ENCODE measurements at places on chromosomes 5 and 9. TPM values are rescaled to one million over a fixed set of nuclear protein-coding genes. Genes with fewer than 3 reads are reported as not detected.
A peak's percentile ranks its signal among the peaks of the same experiment; 100 is the strongest.

DNA sequence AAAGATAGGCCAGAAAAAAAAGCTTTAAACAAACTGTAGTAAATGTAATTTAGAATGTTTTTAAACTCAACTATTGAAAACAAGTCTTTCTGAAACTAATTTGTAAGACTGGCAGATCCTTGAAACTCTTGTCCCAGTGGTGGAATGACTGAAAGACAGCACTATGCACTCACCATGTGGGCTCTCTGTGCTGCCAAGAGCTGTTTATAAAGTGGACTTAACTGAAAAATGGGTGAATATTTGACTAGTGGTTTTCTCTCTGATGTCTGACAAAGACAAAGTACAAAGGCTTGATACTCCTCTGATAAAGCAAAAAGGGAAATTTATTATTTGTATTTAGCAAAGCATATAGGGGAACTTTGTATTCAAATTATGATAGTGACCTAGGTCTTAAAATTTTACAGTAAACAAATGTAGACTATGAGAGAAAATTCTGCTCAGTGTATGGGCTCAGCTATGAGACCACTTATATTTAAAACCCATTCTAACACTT lies 635.4 kb downstream of the NR2F1-AS1 start:
- no peak for DNase-seq

- DNase-seq: no peak
These were observed 2216.6 kb upstream of the WWC1 start for GRCh38 chr5:166074582-166075481.

GRCh38 chr9:133370685-133371084 lies 5.2 kb downstream of the SURF4 start:
- DNase-seq: no peak

GRCh38 chr9:33248606-33249005 lies 8.6 kb downstream of the SPINK4 start:
- no peak for DNase-seq

DNA sequence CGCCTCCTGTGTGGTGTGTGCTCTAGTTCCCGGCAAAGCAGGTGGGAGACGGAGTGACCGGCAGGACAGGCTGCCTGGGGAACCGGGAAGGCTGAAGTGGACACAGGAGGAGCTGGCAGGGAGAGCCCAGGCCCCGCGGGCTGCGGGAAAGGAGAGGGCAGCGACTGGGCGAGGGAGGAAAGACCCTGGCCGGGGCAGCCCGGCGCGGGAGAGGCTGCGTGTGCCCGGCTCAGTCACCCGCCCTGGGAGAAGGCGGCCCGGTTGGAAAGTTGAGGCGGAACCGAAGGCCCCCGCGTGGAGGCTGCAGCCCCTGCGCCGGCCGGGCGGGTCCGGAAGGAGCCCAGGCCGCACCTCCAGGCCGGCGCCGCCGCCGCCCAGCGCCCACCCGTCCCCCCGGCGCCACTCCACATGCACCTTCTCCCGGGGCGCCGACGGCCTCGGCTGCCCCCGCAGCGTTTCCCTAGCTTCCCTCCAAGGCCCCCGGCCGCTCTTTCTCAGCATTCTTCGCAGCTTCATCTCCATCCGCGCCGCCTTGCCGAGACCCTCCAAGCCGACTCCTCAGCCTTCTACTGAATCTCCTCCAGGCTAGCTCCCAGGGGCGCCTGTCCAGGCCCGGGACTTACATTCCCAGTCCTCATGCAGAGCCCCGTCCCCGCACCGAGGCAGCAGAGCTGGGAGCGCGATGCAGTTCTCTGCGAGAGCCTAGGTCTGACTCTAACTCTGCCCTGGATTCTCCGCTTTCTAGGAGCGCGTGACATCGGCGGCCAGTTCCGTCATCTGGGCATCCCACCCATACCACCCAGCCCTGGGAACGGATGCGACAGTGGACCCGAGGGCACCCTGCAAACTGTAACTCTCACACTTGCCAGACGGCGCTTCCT lies 152.0 kb downstream of the ERCC6L2 start:
- DNase-seq: peak; percentile 80

DNA sequence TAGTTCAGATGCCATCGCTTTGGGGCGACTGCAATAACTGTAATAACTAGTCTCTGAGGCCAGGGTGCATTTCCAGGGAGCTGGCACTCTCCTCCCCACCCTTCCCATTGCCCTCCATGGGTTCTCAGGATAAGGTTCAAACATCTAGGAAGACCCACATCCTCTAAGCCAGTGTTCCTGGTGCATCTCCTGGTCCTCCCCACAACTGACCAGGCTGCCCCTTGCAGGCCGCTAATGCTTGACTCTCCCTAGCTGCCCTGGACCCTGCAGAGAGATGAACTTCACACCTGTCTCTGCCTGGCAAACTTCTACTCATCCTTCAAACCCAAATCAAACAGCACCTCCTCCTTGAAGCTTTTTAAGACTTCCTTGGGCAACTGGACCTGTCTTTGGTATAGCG lies 15.9 kb downstream of the CCNJL start:
- DNase-seq: no peak

DNA sequence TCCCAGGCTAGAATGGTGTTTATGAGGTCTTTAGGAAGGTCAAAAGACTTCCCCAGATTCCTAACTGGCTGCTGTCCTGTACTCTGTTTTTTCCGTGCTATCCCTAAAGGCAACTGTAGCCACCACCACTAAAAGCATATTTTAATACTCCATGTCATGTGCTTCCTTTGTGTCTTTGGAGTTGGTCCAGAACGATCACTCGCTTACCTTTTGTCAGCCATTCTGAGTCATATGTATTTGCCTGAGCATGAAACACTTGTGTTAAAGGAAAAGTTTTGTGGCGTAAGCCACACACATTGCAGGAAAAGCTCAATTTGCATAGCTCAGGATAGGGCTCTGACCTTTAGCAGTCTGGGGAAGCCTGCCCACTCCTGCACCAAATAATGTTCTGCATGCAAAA lies 299.6 kb downstream of the NTRK2 start:
- DNase-seq: no peak

DNA sequence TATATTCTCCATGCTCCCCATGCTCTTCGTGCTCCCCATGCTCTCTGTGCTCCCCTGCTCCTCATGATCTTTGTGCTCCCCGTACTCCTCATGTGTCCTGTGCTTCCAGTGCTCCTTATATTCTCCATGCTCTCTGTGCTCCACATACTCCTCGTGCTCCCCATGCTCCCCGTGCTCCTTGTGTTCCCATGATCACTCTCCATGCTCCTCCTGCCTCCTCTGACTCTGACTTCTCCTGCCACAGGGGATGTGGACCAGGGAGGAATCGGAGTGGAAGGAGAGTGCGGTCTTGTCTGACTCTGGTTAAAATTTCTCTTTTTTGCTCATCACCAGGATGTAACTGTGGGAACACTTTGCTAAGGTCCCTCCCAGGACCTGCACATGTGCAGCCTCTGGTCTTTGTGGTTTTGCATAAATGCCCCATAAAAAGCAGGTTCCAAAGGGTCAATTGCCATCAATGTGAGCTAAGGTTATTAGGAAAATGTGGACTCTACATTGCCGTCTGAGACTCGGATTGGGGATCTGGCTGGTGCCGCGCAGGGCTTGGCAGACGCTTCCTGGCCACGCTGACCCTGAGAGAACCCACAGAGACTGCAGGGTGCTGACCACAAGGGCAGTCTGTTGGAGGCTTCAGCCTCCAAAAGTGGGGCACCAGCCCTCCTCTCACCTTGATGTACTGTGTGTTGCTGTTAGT lies 52.5 kb downstream of the TRIP13 start:
- DNase-seq: no peak

GRCh38 chr5:149852641-149853330 lies 91.8 kb downstream of the PDE6A start:
- peak; percentile 73 for DNase-seq

DNA sequence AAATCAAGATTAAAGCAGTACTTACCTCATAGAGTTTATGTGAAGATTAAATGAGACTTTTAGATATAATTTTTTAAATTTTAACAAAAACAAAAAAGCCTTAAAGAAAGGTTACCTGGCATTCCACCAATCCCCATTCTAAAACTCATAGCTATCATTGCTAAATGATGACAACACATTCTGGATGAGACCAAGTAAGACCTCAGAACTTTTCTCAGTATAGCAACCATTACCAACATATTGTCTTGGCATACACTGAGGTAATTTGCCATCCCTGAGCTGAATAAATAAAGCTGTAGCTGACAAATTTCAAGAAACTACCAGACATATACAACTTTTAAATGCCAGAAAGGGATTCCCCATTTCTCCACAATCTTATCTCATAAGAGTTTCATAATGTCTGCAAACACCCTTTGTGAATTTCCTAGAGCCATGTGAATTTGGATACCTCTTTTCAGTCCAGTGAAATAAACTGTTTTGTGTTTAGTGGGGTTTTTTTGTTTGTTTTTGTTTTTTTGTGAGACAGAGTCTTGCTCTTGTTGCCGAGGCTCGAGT lies 29.5 kb downstream of the RANBP3L start:
- DNase-seq: no peak

DNA sequence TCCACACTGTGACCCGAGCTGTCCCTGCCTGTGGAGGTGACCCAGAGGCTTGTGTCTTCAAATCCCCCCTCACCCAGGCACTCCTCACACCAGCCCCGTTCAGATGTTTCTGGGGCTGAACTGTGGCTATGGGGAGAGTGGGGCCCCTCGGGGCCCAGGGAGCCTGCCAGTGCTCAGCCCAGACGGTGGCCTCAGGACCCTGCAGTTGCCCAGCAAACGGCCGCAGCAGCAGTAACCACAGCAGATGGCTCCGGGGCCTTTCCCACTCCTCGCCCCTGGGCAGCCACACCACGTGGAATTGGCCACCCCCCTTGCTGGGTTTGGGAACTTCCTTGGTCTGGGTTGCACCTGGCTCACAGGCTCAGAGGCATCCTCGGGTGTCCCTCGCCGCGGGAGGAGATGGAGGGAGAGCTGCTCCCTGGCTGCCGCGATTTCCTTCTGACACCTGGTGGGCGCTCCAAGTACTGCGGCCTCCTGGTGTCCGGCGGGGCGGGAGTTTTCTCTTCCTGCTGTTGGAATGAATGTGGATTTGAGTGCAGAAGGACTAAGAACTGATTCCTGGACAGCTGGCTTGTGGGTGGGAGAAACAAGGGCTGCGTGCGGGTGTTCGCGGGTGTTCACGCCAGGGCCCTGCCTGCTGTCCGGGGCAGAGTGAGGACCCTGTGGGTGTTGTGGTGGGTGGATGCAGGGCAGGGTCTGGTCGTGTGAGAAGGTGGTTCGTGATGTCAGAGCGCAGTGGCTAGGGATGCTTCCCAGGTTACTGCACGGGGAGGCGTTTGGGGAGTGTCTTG lies 97.5 kb downstream of the COL5A1 start:
- DNase-seq: peak; percentile 89

GRCh38 chr9:121050128-121050988 lies at the start of gene C5:
Gene C5, minus strand, starts transcription at chr9:121050275. Its CDS starts 29 bp downstream, at chr9:121050246.
- no peak for DNase-seq

- peak; percentile 78 for DNase-seq
These were observed at the start of gene CD14 for GRCh38 chr5:140633021-140633471. Gene CD14, minus strand, starts transcription at chr5:140633175. Its CDS starts 104 bp downstream, at chr5:140633071.

GRCh38 chr9:96612105-96612965 lies 7.3 kb downstream of the CDC14B start:
- DNase-seq: peak; percentile 71

GRCh38 chr5:153516504-153517240 lies 26.2 kb downstream of the GRIA1 start:
- no peak for DNase-seq

- peak; percentile 91 for DNase-seq
These were observed 73.8 kb upstream of the IL17B start for GRCh38 chr5:149452665-149453617.

DNA sequence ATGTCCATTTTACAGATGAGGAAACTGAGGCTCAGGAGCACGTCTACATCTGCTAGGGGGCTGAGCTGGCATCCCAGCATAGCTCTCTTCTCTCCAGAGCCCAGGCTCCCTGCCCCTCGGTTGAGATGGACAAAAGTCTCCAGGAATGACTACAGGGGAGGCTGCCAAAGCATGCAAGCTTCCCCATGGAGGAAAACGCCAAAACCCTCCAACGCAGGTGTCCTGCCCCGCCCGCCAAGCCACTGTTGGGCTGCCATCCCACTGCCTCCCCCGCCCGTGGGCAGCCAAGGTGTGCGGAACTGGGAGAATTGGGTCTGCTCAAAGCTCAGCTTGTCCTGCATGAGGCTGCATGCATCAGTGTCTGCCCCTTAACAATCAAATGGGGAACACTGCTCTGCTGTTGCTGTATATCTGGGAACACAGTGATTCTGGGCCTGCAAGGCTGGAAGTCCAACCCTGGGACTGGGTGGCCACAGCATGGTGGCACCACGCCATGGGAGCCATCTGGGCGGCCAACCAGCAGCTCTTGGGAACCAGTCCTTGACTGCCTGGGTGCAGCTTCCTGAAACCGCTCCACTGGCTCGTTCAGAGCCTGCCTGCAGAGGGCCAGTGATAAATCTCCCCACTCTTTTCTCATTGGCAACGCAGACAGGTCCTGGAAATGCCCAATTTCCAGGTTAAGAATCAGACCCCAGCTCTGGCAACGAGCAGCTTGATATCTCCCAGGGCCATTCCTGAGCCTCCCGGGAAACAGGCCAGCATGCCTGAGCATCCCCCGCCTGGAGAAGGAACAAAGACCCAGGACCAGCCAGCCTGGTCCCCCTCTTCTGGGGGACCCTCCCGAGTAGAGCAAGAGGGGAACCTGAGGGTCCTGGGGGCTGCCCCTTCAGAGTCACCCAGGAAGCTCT lies 3.5 kb downstream of the RALGDS start:
- DNase-seq: peak; percentile 84

- no peak for DNase-seq
These were observed 3.4 kb downstream of the FAM13B start for GRCh38 chr5:138029501-138029900.

AJM1 gene
- 4.4 TPM for total RNA-seq

HAPLN1 gene
- 0.29 TPM for total RNA-seq

G3BP1 gene
- 121 TPM for total RNA-seq

ABO gene
- 1.2 TPM for total RNA-seq

GNE gene
- total RNA-seq: 16.7 TPM

C8G gene
- 1.8 TPM for total RNA-seq

ANKRD18A gene
- 6.5 TPM for total RNA-seq

PCDHB4 gene
- total RNA-seq: 2.8 TPM

CCDC192 gene
- not detected for total RNA-seq

TMEM171 gene
- total RNA-seq: not detected

ARHGEF28 gene
- 1.7 TPM for total RNA-seq

SUSD1 gene
- total RNA-seq: 13.3 TPM

CCIN gene
- total RNA-seq: 0.28 TPM

WDR38 gene
- not detected for total RNA-seq

DRD1 gene
- not detected for total RNA-seq
